RWPE1 (cell line): ENCODE measurements at places on chromosomes 6 and 20.

DNA sequence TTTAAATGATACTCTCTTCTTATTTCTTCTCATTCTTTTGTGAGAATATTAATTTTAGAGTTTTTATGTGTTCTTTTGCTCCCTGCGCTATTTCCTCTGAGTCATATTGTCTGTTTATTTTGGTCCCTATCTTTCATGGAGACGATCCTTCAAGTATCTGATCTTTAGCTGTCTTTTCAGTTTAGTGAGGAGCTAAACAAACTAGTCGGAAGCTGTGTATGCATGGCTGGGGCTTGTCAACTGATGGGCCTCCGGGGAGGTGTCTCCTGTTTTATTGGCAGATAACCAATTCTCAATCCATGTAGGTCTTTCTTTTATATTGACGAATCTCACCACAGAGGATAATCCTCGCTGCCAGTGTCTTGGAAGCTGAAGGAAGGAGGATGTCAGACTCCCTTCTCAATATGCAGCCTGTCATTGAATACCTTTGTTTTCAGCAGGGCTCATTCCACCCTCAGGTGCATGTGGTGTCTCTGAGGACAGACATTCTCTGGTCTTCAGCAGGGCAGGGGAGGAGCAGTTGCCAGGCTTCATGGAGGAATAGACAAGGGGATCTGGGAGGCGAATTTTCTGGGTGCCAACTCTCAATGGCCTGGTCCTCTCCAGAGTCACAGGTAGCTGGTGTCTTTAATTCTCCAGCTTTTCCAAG lies 64.9 kb downstream of the RNF182 start:
- no peak for DNase-seq

DNA sequence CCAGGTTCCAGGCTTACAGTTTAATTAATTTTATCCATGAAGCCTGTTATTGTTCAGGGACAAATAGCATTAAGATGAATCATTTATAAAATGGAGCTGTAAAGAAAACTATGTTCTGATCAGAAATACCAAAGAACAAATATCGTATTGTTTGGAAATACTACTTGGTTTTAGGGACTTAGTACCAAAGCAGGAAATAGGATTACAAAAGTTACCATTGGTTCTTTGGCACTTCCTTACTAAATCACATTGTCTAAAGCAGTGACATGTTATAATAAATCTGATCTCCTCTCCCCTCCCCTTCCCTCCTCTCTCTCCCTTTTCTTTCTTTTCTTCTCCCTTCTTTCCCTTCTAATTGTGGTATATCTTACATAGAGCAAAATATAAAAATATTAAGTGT lies 29.6 kb downstream of the CRYBG1 start:
- DNase-seq: no peak

DNA sequence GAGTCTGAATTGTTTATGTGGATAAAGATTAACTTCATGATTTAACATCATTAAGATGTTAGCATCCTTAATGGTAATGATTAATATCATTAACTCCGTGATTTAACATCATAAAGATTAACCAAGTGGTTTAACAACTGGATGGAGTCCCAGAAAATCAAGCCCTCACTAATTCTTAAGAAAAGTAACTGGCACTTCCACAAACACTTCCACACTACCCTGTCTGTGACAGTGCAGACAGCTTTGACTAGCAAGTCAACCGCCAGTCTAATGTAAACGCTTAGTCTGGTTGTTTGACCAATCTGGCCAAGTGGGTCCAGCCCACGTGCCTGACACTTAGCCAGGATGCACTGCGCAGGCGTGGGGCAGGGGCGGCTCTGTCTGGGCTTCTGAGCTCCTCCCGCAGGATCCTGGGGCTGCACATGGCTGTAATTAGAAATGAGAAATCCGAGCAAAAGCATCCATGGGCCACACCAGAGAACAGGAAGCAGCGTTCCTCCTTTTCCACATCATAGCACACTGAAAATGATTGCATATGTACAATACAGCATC lies 424.2 kb downstream of the FOXA2 start:
- no peak for DNase-seq

GRCh38 chr6:136360783-136361182 lies 71.1 kb upstream of the BCLAF1 start:
- DNase-seq: no peak

DNA sequence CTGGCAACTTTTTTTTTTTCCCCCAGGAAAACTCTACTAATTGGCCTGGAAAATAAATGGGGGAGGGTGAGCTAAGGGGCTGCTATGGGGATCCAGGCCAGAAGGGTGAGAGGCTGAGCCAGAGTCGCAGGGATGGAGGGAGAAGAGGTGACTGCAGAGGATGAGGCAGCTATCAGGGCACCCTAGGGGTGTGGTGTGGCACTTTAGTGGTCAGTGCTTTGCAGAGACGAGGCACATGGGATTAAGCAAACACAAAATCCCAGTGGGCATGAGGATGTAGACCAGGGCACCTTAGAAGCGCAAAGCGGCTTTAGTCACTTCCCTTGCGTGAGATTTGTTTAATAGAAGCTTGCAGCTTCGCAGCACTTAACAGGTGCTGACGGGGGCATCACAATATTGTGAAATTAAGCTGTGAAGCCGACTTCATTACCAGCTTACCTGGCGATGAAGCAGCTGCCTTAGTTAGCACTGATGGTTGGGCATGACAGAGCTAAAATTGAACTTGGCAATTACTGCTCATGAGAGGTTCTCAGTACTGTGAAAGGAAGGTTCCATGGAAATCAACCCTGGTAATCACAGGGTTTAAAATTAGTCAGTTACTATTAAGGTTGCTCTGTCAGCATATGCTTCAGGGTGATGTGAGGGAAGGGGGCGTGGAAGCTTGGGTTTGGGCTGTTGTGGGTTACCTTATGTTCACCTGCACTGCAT lies 26.0 kb downstream of the TOX2 start:
- no peak for DNase-seq

DNA sequence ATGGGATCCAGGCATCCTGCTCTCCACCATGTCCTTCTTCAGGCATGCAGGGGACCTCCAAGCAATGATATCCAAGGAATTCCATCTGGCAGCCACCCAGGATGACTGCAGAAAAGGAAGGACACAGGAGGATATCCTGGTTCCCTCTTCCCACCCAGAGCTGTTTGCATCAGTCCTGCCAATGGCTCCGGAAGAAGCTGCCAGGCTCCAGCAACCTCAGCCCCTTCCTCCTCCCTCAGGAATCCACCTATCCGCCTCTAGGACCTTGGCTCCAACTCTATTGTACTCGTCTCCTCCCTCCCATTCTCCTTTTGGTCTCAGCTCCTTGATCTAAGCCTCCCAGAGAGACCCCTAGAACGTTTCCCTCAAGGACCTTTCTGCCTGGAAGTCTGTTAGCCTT lies 733 bp upstream of the PSORS1C2 start:
- no peak for DNase-seq

GRCh38 chr20:51531141-51531710 lies 11.3 kb downstream of the NFATC2 start:
- DNase-seq: peak; percentile 97

- DNase-seq: no peak
Measured at GRCh38 chr6:119454714-119455113, 105.2 kb upstream of the MAN1A1 start.

- DNase-seq: peak; percentile 90
Measured at GRCh38 chr6:155247618-155248007, 16.2 kb upstream of the CLDN20 start.

GRCh38 chr20:24437196-24438082 lies 32.0 kb upstream of the SYNDIG1 start:
- no peak for DNase-seq

- DNase-seq: no peak
Measured at GRCh38 chr6:34001706-34002621, 143.9 kb downstream of the GRM4 start.

DNA sequence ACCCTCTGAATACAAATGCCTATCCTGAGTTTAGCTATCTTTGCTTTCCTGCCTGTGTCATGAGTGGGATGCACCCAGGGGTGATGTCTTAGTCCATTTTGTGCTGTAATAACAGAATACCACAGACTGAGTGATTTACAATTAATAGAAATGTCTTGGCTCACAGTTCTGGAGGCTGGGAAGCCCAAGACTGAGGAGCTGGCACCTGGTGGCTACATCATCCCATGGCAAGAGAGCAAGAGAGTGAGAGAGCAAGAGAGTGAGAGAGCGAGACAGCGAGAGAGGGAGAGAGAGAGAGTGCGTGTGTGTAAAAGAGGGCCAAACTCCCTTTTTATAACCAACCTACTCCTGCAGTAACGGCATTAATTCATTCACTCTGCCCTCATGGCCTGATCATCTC lies 76.8 kb downstream of the PRDM1 start:
- DNase-seq: no peak

GRCh38 chr6:18178960-18179615 lies 23.9 kb downstream of the KDM1B start:
- no peak for DNase-seq

- peak; percentile 100 for DNase-seq
Measured at GRCh38 chr20:36861875-36862801, 13.8 kb upstream of the TLDC2 start.

DNA sequence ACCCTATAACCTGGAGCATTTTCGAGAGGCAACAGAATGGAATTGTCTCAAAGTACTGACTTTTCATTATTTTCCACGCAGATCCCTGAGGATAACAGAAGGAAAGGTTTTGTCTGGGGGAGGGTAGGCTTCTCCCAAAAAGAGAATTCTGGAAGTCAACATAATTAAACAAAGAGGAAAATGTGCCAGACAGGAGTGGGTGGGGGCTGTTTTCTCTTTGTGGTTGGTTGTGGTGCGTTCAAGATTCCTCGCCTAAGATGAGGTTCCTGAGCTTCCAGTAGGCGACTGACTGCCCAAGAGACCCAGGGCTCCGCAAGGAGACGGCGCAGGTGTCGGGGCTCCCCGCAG lies 70.4 kb downstream of the SOX4 start:
- DNase-seq: no peak

DNA sequence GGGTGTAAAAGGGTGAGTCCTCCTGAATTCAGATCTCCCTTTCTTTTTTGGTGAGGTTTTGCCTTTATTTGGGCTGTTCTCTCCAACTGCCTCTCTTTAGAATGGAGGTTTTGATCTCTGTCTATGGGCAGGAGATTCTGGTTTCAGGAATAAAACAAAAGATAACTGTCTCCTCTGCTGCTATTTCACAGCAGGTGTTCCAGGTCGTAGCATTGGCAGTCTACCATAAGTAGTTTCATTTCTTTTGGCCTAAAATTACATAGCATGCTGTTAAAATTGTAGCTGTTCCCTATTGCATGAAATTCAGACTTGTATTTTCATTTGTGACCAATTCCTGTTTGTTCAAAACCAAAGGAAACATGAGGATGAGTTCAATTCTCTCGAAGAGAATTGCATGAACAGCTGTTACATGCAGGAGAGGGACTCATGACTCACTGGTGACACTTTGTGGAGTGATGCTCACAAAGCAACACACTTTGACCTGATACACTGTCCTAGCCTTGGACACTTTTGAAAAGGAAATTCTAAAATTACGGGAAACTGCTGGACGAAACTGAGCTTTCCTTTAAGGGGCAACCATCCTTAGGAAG lies 76.8 kb upstream of the SIRPG start:
- DNase-seq: no peak

GRCh38 chr20:32077190-32077589 lies 25.1 kb downstream of the HCK start:
- DNase-seq: no peak

- no peak for DNase-seq
Measured at GRCh38 chr6:8814440-8815000, 379.2 kb upstream of the SLC35B3 start.

DNA sequence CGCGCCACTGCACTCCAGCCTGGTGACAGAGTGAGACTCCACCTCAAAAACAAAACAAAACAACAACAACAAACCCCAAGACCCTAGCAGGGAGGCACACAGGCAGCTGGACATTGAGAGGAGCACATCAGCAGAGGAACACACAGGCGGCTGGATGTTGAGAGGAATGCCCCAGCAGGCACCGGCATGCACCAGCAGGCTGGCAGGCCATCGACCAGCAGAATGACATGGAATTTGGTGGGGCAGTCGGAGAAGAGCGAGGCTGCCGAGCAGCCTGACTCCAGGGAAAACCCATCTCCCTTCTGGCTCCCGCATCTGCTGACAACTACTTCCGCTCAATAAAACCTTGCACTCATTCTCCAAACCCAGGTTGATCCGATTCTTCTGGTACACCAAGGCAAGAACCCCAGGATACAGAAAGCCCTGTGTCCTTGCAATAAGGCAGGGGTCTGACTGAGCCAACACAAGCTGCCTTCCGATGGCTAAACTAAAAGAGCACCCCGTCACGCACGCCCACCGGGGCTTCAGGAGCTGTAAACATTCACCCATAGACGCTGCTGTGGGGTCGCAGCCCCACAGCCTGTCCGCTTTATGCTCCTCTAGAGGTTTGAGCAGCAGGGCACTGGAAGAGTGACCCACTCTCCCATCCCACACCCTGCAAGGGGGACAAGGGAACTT lies 60.2 kb downstream of the SLC22A23 start:
- DNase-seq: no peak

DNA sequence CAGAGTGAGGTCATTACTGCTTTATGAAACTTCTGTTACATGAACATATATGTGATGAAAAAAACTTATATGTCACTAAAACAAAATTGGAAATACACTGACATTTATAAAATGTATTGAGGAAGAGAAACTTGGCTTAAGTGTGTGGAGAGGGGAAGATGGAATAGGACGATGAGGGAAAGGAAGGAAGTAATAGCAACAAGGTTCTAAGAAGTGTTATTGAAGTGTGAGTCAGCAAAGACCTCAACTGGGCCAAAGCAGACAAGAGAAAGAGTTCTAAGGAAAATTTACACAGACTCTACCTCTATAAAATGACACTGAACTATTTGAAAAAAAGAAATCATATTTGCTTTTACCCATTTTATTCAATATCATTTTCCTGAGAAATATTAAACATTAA lies 38.3 kb downstream of the SNX3 start:
- no peak for DNase-seq

- DNase-seq: no peak
Measured at GRCh38 chr6:43186019-43186418, 4.0 kb downstream of the CUL9 start.

DNA sequence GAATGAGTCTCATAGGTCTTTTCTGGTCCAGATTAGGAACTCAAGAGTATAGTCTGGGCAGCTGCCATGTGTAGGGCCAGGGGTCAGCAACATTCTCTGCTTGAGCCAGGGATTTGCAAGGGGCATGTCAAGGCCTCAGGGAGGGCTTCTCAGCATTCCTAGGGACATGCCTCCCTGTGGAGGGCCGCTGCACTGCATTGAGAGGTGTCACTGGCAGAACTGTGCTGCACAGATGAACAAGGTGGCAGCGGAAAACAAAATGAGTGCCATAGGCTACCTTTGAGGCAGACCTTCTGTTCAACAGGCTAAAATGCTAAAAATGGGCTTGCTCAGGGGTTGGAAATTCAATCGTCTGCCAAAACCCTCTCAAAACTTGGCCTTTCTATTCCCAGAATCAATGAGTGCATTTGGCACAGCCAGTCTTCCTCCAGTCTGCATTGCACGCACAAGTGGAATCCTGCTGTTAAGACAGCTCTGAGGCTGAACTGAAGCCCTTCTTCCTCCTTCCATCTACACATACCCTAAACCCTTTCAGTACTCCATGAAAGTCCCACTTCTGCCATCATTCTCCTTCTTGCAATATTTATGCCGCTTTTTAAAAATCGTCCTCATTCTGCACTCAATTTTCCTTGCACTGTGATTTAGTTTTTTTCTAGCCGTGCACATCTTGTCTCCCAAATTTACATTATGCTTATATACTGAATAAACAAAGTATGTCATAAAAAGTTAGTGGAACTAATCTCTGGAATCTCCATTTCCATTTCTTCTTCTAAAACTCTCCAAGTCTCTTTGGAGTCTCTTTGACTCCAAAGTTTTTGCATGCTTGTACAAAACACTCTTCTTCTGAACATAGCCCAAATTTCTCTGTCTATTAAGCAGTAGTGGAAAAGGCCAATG lies 51.7 kb downstream of the SLC26A8 start:
- no peak for DNase-seq
